ENCODE measurements at places on chromosomes 7 and 10.

GRCh38 chr7:46515844-46516590, 594.9 kb upstream of the IGFBP3 start:
- DNase-seq: no peak

GRCh38 chr10:84951616-84952015, 623.2 kb downstream of the CCSER2 start:
- no peak for DNase-seq

DNA sequence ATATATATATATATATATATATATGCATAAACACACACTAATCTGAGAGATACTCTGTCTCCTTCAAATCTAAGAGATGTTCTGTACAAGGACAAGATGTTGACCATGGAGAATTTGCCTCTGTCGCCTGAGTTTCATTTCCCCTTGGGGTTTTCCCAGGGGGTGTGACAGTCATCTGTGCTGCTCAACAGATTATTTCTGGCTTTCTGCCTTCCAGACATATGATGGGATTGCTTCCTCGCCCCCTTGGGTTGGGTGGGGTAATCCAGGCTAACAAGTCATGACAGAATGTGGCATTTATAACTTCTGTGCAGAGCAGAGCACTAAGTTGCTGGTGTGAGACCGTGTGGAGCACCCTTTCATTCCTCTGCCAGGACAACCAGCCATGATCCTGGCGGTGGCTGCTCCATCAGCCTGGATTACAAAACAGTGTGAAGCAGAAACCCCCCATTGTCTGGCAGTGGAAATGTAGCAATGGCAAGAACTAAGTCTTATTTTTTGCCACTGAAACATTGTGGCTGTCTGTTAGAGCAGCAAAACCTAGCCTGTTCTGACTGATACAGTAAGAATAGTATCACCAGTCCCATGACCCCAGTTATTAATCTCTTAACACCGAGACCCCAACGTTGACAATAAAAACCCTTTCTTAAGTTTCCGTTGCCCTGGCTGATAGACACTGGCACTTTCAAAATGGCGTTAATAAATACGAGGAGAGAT, 13.7 kb upstream of the USP6NL start:
- DNase-seq: no peak

DNA sequence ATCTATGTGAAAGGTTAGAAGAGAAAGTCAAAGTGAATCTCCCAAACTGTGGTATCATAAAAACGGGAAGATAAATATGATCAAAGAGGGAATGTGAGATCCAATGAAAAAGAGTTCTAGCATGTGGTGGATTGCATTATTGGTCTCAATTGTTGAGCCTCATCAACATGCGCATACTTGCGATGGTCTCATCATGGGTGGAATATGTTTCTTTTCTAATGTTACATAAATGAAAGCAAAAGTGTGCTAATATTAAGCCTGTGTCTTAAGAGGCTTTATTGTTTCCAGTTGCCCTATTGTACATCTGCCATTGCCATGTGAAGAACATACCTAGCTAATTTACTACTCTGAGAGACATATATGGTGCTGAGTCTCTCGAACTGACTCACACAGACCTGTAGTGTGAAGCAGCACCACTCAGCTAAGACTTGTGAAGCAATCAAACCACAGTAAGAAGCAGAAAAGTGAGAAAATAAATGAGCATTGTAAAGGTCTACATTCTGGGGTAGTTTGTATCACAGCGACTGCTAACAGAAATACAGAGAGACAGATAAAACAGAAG, 645.5 kb upstream of the PCDH15 start:
- no peak for DNase-seq

- no peak for DNase-seq
Observed at GRCh38 chr7:23242321-23242720, 4.3 kb upstream of the GPNMB start.

DNA sequence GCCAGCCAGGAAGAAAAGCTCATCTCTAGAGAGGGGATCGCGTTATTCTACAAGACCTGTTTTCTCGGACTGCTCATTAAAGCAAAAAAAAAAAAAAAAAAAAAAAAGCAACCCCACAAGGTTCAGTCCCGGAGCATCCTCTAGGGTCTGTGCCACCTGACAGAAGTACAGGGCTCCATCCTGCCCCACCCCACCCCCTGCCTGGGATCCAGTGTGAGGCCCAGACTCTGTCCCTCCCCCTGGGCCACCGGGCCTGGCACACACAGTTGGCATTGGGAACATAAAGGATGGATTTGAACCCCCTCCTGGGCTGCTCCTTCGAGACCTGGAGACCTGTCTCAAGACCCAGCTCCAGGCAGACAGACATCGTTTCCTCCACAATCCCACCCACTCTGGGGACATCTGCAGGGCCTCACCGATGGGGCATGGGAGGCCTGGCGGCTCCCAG, 688 bp downstream of the ORAI2 start:
- no peak for DNase-seq

DNA sequence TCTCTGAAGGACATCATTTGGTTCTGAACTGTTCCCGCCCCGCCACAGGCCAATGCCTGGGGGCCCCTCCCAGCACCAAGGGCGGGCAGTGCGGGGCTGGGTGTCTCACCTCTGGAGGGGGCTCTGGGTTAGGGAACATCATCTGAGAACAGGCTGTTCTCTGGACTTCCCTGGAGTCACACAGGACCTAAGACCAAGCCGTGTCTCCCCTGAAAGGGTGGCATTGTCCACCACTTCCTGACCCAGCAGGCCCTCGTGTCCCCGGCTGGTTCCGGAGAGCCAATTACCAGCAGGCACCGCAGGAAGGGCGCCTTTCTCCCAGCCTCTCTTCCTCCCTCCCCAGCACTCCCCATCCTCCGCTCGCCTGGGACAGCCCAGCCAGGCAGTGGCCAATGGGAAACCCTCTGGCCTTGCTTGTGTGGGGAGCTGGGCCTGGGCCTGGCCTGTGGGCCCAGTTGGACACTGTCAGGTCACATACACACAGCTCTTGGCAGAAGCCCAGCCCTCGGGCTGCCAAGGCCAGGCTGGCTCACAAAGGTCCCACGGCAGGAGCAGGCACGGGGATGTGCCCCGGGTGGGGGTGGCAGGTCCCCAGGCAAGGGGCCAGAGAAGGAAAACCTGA, 119.5 kb downstream of the SPDYE5 start:
- no peak for DNase-seq

DNA sequence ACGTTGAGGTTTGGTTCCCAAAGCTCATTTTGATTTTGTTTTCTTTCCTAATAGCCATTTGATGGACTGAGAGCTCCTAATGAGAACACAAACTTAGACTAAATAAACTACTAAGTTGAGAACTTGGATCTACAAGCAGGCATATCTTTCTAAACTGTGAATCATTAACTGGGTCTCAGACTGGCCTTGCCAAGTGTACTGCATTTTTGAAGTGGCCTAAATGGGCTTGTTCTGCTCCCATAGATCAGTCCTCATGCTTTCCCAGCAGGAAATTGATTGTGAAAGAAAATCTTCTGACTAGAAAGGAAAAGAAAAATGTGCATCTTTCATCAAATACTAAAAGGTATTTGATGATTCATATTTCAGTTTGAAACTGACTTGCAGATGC, 46.7 kb upstream of the RBM33 start:
- no peak for DNase-seq

GRCh38 chr10:126955934-126956711, 50.9 kb downstream of the DOCK1 start:
- DNase-seq: no peak

DNA sequence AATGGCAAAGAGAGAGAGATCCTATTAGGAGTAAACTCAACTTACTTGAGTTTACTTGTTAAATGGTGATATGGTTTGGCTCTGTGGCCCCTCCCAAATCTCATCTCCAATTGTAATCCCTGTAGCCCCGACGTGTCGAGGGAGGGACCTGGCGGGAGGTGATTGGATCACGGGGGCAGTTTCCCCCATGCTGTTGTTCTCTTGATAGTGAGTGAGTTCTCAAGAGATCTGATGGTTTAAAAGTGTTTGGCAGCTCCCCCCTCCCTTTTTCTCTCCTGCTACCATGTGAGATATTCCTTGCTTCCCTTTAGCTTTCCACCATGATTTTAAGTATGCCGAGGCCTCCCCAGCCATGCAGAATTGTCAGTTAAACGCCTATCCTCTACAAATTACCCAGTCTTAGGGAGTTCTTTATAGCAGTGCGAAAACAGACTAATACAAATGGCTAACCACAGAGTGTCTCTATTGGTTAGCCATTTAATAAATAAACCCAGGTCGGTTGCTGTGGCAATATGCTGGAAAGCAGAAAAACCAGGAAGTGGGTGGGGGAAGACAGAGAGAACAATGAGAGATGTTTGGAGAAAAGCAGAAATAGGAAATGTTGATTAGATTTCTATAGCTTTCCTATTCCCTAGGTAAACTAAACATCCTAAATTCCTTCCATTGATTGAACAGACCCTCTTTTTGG, 3.0 kb upstream of the STMP1 start:
- DNase-seq: no peak

- DNase-seq: no peak
Observed at GRCh38 chr7:39633563-39634477, 10.4 kb downstream of the RALA start.

DNA sequence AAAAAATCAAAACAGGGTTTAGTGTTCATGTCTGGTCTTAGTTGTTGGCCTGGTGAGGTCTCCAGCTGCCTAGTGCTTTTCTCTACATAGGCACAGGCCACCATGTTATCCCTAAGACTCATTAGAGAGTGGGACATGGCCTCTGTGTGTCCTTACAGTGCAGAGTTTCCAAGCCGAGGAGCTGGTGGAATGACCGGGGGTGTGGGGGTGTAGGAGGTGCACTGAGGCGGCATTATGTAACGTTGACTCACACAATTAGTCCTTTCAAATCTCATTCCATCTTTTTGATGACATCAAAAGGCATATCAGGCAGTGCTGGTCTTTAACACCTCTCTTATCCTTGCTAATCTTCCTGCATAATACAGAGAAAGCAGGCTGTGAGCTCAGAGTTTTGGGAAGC, 71.3 kb downstream of the MTPN start:
- DNase-seq: no peak

DNA sequence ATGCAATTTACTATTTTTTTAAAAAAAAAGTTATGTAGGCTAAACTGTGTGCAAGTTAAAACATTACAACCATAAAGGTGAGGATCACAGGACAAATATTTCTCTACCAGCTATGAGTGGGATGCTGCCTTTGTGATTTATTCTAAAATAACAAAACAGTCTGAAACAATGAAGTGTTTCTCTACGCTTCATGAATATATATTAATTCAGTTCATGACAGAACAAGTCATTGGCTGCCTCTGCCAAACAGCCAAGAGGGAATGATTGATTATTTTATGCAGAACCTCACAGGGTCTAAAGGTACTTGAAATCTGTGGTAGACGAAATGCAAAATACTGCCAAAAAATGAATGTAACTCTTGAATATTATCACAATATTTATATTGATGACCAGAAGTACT, 29.0 kb upstream of the SOSTDC1 start:
- no peak for DNase-seq

DNA sequence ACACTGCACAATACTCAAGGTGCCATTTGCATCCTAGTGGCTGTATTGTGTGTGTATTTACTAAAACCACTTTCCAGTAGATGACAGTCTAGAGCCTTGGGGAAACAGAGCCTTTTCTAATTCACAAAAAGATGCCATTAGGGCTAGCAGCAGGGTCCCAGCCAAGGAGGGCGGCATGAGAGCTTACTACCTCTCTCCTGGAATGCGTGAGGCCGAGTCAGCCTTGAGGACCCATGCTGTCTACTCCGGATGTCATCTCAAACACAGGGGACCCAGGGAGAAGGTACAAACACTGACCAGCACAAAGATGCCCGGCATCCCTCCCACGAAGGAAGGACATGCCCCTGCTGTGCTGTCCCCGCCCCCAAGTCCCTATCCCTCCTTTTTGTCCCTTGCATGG, 65.5 kb downstream of the CYCS start:
- DNase-seq: no peak

DNA sequence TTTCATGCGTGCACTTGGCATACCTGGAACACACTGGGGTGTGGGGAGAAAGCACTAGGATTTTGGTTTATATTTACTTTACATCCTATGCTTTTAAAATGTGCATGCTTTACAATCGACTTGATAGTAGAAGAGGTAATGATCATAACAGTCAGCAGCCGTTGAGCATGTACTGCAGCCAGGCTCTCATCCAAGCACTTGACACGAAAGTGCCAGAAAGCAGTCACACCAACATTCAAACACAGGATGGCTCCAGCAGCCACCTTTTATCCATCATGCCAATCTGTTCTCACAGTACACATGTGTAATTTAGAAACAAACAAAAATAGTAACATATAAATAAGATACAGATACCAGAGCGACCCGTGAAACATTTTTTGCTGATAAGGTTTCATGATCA, 1.2 kb upstream of the FAM241B start:
- DNase-seq: no peak

GRCh38 chr10:7610026-7610425, 56.7 kb downstream of the ITIH5 start:
- DNase-seq: no peak

GRCh38 chr7:33400214-33400538, 270.8 kb downstream of the BBS9 start:
- DNase-seq: no peak

DNA sequence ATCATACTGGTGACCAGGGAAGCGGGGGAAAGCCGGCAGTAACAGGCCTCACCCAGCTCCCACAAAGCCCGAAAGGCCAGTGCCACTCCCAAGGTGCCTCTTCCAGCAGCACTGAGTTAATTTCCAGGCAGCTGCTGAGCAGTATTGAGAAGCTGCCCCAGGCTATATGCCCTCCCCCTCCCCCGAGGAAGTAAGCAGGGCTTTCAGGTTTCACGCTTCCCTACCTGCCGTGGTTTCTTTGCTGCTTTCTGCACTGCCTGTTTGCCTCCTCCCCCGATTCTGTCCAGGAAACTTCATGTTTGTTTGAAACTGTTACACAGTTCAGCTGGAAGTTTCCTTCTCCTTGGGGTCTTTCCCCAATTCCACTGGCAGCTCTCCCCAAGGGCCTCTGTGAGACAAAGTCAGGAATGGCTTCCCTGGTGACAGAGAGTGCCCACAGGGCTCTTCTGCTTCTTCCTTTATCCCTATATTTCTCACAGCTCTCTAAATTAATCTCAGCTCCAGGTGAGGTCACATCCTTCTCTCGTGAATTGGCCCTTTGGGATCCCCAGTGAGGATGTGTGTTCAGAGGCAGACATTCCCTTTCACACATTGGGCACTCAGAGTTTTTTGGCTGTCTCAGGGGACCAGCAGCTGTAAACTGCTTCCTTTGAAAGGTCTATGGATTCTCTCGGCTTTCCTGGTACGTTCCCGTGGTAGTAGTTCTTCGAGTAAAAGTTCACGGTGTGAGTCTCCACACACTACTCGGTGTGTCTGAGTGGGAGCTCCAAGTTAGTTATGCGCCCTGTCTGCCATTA, 19.4 kb downstream of the C1GALT1 start:
- DNase-seq: no peak

Measured in cortex of kidney (tissue), 1 donor.